Chondrocyte (in vitro differentiated cells): ENCODE measurements at places on chromosomes 16 and 17. TPM values are rescaled to one million over a fixed set of nuclear protein-coding genes. Genes with fewer than 3 reads are reported as not detected.

DNA sequence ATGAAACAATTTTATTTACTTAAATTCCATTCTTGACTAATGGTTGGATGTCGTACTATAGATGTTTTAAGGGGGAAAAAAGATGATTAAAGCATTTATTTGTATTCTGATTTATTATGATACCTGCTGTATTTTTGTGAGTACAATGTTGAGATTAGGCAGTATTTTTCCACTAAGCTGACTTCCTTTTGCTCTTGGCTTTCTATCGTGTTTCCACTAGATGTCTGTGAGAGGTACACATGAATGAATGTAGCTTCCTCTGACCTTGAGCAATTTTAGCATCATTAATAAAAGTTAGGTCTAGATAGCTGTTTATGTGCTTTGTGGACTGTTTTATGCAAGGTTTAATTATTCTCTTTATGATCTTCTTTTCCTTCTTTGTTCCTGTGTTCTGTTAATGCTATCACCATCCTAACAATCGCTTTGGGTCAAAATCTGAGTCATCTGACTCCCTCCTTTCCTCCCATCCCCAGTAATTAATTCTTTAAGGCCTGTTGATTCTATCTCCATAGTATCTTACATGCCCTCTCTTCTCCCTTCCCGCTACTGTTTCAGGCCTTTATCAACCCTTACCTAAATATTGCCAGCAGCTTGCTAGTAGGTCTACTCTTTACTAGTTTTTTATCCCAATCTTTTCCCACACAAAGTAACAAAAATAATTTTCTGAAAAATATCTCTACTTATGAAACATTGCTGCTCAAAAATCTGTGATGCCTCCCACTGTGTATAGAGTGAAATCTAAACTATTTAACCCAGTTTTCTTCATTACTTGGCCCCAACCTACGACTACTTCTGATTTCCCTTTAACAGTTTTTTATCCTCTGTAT is 76.0 kb downstream of the VMP1 start:
- DNase-seq, result no peak

DNA sequence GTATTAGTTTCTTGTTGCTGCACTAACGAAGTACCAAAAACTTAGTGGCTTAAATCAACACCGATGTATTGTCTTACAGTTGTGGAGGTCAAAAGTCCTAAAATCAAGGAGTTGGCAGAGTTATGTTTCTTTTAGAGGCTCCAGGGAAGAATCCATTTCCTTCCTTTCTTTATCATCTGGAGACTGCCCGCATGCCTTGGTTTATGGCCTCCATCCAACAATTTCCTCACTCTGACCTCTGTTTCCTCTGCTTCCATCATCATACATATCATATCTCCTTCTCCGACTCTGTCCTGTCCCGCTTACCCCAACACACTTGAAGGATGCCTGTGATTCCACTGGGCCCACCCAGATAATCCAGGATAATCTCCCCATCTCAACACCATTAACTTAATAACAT is 627.8 kb downstream of the KCNJ2 start:
- no peak for DNase-seq

DNA sequence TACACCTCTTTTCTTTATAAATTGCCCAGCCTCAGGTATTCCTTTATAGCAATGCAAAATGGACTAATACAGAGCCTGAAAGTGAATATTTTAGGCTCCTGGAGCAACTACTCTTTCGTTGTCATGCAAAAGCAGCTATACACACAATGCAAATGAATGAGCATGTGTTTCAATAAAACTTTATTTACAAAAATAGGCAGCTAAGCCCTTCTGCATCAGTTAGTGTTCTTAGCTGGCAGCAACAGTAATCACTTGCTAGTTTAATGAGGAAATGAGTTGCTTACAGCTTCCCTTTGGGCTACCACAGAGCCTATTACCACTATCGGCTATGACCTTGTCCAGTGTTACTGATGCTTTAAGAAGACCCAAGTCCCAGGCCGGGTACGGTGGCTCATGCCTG is 402.9 kb downstream of the XYLT1 start:
- no peak for DNase-seq

GRCh38 chr17:8692916-8693315 is 51.7 kb downstream of the CCDC42 start:
- no peak for DNase-seq

- DNase-seq, result no peak
These were observed 154.1 kb upstream of the SOX9 start for GRCh38 chr17:71966459-71967313.

GRCh38 chr17:81453712-81454111 is 58.5 kb downstream of the BAHCC1 start:
- no peak for DNase-seq

Gene PRAC2
- not detected in 3 replicates for total RNA-seq

Gene FBXW10
- not detected in 3 replicates for total RNA-seq
